ENCODE measurements at places on chromosomes 11 and 22.

- DNase-seq, result no peak
These were observed 321.1 kb downstream of the CADM1 start for GRCh38 chr11:115183136-115183535.

DNA sequence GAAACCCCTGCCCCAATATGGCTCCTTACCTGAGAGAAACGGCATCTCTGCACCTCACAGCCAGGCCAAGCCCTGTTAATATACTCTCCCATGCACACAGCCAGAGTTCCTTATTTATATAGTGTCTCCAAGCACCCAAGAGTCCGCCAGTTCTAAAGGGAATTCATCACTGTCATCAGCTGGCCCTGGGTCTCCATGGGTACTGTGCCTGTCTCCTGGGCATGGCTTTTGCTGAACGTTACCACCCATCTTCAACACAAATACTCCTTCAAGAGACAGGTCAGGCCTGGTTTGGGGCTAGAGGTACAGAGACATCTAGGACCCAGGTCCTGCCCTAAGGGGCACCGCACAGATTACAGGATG, 1.6 kb upstream of the ATG16L2 start:
- DNase-seq, result peak; percentile 46

GRCh38 chr11:65129649-65130441, 4.5 kb downstream of the SYVN1 start:
- no peak for DNase-seq

DNA sequence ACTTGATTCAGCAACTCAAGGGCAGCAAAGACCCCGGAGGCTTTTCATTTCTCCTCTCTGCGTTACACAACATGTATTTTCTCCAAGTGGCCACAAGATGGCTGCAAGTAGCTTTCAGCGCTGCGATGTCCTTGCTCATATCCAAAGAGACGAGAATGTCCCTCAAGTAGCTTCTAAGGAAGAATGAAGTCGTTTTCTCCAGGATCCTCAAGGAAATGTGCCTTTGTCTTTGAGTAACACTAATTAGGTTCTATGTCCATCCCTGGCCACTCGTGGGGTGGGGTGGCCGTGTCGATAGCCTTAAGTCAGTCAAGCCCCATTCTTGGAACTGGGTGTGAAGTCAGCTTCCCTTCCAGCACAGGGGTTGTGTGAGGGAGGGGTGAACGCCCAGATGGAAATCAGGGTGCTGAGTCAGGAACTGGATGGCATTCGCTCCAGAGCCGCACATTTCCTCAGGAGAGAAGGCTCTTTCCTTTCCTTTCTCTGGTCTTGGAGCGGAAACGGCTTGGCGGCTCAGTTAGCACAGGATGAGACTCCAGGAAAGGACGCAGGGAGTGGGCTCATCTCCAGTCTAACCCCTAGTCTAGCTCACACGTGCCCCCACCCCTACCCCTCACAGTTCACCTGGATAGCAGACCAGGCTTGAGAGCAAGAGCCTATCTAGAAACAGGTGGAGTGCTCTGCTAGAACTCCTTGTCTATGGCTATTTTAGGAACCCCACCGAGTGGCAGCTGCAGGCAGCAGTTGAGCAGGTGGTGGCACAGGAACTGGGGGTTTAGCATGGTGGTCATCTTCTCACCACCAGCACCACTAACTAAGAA, 44.3 kb downstream of the NNMT start:
- peak; percentile 83 for DNase-seq

DNA sequence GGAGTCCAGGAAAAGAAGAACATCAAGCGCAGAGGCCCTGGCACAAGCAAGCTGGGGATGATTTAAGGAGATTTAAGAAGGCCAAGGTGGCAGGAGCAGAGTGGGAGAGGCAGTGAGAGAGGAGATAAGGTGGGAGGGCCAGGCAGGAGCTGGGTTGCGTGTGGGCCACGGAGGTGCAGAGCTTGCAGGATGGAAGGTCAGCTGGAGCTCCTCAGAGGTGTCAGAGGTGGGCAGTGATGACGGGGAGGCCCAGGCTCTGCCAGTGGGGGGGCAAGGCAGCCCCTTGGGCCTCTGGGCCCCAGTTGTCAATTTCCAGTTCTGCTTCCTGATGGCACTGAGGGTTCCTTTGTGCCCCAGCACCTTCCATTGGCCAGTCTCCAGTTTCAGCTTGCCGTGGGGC, 6.5 kb downstream of the FRMD8 start:
- no peak for DNase-seq
